ENCODE measurements at places on chromosomes 12 and 14.

DNA sequence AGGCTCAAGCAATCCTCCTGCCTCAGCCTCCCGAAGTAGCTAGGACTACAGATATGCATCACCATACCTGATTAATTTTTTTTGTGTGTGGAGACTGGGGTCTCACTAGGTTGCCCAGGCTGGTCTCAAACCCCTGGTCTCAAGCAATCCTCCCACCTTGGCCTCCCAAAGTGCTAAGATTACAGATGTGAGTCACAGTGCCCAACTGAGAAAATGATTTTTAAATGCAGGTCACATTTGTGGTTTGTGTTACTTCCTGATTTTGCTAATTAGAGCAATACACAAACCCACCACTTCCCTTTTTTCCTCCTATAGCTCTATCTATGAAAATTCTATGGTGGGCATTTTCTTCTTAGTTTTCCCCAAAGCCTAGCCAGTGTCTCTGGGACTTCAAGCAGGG lies 45.5 kb upstream of the TMEM263 start:
- no peak for DNase-seq

DNA sequence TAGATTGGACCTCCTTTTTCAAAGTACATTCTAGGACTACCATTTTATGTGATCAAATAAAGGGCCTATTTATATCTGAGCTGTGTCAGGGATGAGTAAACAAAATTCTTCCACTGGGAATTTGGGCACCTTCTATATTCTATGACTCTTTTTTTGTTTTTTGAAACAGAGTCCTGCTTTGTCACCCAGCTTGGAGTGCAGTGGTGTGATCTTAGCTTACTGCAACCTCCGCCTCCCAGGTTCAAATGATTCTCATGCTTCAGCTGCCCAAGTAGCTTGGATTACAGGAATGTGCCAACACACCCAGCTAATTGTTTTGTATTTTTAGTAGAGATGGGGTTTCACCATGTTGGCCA lies 64.8 kb downstream of the DRAM1 start:
- DNase-seq = no peak

- no peak for DNase-seq
Measured at GRCh38 chr12:3622021-3622821, 130.7 kb downstream of the CRACR2A start.

GRCh38 chr12:42162193-42162592 lies 17.5 kb upstream of the GXYLT1 start:
- DNase-seq = no peak

GRCh38 chr12:92898755-92899154 lies 30.3 kb downstream of the EEA1 start:
- no peak for DNase-seq

- DNase-seq = no peak
Measured at GRCh38 chr14:53350866-53351265, 197.7 kb upstream of the DDHD1 start.

All from hypothalamus (tissue), 51 donors.